ENCODE measurements at places on chromosomes 7 and 10.

- peak; percentile 39 for DNase-seq
Measured at GRCh38 chr10:71975871-71976725, 11.9 kb downstream of the CHST3 start.

DNA sequence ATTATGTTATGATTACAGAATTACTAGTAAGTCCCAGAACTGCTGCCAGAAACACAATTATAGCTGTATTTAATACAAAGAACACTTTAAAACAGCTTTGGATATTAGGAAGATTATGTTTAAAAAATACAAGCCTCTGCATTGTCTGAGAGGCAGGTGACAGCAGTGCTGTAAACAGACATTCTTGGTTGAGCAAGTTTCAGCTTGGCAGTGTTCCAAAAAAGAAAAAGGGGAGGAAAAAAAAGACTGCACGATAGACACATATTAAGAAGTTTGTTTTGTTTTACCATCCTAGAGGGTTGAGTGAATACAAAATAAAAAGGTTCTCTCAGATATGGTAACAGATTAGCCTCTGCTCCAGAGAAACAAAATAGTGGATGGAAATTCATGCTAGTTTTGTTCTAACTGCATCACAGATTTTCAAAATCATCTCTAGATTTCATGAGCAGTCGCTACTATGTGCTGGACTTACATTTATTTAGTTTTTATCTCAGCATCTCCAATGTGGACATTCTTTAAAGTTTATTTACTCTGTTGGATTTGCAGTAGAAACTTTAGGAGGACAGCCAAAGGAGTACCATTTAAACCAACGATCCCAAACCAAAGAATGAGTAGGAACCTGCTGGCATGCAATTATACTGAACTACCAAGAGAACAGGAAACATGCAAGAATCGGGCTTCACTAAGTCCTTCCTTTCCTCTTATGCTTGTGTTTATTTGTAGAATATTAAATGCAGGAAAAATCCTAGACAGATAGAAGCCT, 9.0 kb downstream of the FAM204A start:
- DNase-seq: peak; percentile 8

GRCh38 chr7:28980451-28981160, 22.5 kb upstream of the TRIL start:
- no peak for DNase-seq

GRCh38 chr10:110207805-110208613, 604 bp downstream of the MXI1 start:
- DNase-seq: no peak

GRCh38 chr7:47634273-47634672, 52.4 kb upstream of the TNS3 start:
- no peak for DNase-seq

- no peak for DNase-seq
Measured at GRCh38 chr10:125085258-125086054, 74.9 kb downstream of the CTBP2 start.

- DNase-seq: no peak
Measured at GRCh38 chr10:80896959-80897358, 359.3 kb downstream of the SH2D4B start.

- DNase-seq: no peak
Measured at GRCh38 chr10:23870651-23871610, 338.0 kb upstream of the KIAA1217 start.
